ENCODE measurements at places on chromosomes 5 and 9.

GRCh38 chr5:145056800-145057199, 778.3 kb downstream of the PRELID2 start:
- DNase-seq = no peak

GRCh38 chr5:141519605-141520565, 31.0 kb downstream of the PCDHGC5 start:
- no peak for DNase-seq

- no peak for DNase-seq
Measured at GRCh38 chr9:134486596-134486995, 155.0 kb upstream of the COL5A1 start.

- peak; percentile 61 for DNase-seq
Measured at GRCh38 chr5:128534726-128535125, 3.3 kb downstream of the FBN2 start.

DNA sequence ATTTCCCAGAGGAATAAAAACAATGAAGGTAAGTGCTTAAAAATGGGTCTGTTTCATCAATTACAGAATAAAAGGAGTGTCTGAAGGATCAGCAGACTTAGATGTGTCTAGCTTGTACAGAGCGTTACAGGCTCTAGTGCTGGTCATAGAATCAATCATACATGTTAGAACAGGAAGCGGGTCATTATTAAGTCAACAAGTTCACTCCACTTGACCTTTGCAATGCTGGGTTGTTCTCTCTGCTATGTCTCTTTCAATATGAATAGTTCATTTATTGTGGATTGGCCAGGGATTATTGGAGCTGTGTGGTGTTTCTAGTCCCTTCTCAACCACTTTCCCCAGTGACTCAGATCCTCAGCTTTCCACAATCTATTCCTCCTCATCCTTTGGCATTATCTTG, 20.7 kb upstream of the EGFLAM start:
- DNase-seq = no peak

Data from HT-29 (cell line).